Dermis blood vessel endothelial cell (primary cell): ENCODE measurements at places on chromosomes 3 and 15. TPM values are rescaled to one million over a fixed set of nuclear protein-coding genes. Genes with fewer than 3 reads are reported as not detected.

The DPPA2 gene
- total RNA-seq, result not detected in 2 replicates

The SPINK8 gene
- total RNA-seq, result not detected in 2 replicates

GRCh38 chr3:46393011-46393410, 13.9 kb downstream of the CCR5AS start:
- no peak for DNase-seq

- no peak for DNase-seq
Measured at GRCh38 chr3:129553719-129554118, 10.7 kb downstream of the H1-8 start.

GRCh38 chr3:55454611-55455010, 32.5 kb downstream of the WNT5A start:
- no peak for DNase-seq

- DNase-seq, result no peak
Measured at GRCh38 chr3:73259856-73260255, 198.4 kb downstream of the EBLN2 start.

DNA sequence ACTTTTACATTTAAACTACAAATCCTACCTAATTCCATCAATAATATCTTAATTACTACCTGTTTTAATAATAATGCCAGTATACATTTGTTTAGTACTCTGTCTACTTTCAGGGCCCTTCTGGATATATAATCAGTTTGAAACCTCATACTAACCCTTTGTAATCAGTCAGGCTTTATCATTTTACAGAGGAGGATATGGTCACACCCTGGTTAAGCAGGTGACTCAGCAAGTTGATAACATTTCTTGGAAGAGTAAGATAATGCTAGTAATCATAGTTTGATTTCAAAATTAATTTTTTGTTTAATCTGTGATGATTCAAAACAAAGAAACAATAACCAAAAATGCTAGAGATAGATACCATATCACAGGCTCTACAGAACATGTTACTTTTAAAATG, 208.2 kb upstream of the MANF start:
- no peak for DNase-seq

The SLC12A1 gene
- under 0.01 TPM in 2 replicates for total RNA-seq

- DNase-seq, result no peak
Measured at GRCh38 chr3:122795674-122796195, 866 bp downstream of the SLC49A4 start.

- no peak for DNase-seq
Measured at GRCh38 chr3:186318135-186318534, 43.9 kb downstream of the DGKG start.

GRCh38 chr3:134598763-134599545, 51.9 kb downstream of the KY start:
- no peak for DNase-seq

GRCh38 chr3:18295171-18295920, 129.8 kb downstream of the SATB1 start:
- no peak for DNase-seq

- no peak for DNase-seq
Measured at GRCh38 chr15:64791401-64791800, 16.0 kb upstream of the RBPMS2 start.

- no peak for DNase-seq
Measured at GRCh38 chr15:90701048-90701447, 16.1 kb upstream of the BLM start.

- peak; percentile 39 for DNase-seq
Measured at GRCh38 chr15:45199136-45199810, 11.5 kb upstream of the SHF start.

The IGSF11 gene
- total RNA-seq, result 0.19 TPM in 1 of 2 replicates, not detected in the other

The TTC14 gene
- total RNA-seq, result 40.0 and 66.4 TPM in 2 replicates

DNA sequence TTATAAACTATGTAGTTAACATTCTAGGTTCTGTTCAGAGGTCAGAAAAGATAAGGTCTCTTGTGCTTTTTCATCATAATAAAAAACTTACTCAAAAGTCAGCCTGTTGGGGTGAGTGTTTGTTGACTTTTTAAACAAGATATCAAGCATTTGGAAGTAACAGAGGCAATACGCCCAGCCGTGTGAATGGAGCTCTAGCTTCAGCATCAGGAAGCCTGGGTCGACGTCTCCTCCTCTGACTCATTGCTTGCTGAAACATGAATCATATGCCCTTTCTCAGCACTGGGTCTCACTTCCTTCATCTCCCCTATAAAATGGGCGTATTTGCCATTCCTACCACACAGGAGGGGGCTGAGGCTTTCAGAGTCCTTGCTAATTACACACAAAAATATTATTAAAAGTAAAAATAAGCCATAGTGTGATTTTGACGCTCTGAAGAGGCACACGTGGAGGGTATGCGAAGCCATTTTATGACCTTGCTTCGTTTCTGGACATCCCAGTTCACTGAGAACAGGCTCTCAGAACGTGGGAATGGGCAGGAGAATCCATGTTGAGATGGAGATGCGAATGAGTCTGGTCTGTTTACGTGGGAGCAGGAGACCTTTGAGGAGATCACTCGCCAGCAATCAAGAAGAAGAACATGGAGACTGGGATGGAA, 220.8 kb upstream of the TPRG1 start:
- DNase-seq, result peak; percentile 97

The NGRN gene
- total RNA-seq, result 68.1 and 92.9 TPM in 2 replicates

GRCh38 chr3:26271848-26272247, 350.7 kb upstream of the LRRC3B start:
- no peak for DNase-seq

- DNase-seq, result no peak
Measured at GRCh38 chr3:89223188-89223587, 115.8 kb downstream of the EPHA3 start.

The SELENOS gene
- total RNA-seq, result 56.2 and 82.7 TPM in 2 replicates

GRCh38 chr3:2984005-2984830, 126.0 kb downstream of the IL5RA start:
- DNase-seq, result no peak

DNA sequence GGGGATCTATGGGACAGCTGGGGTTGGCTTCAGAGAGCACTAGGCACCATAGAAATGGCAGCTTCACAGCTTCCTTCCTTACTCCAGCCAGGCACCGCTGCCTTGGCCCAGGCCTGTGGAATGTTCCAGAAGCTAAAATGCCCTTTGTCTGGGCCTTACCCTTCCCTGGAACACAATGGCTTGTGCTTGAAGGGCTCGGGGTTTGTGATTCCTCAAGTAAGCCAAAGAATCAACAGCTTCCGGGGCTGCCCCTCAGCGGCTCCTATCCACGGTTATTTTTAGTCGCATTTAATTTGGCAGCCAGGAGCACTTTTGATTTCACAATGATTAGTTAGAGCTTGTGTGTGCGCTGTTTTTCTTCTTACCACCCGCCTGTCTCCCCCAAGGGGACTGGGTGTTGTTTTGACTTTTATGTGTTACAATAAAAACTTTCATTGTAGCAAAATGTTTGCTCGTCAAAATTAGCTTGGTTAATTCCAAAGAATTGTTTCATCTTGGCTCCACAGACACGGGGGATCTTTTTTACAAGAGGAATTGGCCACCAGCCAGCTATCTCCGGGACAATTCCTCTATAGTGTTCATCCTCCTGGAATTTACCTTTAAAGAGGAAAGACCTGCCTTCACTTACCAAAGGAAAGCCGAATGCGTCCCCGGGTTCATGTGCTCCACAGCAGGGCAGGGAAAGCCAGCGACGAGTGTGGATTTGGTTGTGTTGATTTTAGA, 73.8 kb downstream of the TLE3 start:
- peak; percentile 24 for DNase-seq

- DNase-seq, result peak; percentile 66
Measured at GRCh38 chr15:66294157-66294931, 976 bp downstream of the DIS3L start.

GRCh38 chr3:138434276-138434874, at the start of gene ESYT3:
TSS of gene ESYT3 (plus strand) at chr3:138434616. CDS start at chr3:138434799, 183 bp downstream.
- peak; percentile 47 for DNase-seq

- DNase-seq, result no peak
Measured at GRCh38 chr3:71132995-71133730, 450.4 kb downstream of the FOXP1 start.

DNA sequence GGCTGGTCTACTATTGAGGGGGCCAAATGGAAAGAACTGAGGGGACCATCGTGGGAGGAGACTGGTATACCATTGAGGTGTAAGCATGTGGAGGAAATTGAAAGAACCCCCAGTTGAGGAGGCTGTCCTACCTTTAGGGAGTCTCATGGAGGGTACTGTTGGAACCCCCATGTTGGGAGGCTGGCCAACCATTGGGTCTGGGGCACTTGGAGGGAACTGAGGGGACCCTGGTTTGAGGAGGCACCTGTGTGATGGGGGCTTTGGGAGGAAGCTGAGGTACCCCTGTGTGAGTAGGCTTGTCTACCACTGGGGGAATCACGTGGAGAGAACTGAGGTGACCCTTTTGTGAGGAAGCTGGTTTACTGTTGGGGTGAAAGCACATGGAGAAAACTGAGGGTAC, 157.5 kb downstream of the FBLN2 start:
- no peak for DNase-seq

- no peak for DNase-seq
Measured at GRCh38 chr15:93070132-93070531, 18.9 kb downstream of the RGMA start.

The PARP15 gene
- total RNA-seq, result 0.17 and 0.47 TPM in 2 replicates

The TMEM212 gene
- not detected in 2 replicates for total RNA-seq

The ZNF639 gene
- total RNA-seq, result 57.4 and 61.9 TPM in 2 replicates

DNA sequence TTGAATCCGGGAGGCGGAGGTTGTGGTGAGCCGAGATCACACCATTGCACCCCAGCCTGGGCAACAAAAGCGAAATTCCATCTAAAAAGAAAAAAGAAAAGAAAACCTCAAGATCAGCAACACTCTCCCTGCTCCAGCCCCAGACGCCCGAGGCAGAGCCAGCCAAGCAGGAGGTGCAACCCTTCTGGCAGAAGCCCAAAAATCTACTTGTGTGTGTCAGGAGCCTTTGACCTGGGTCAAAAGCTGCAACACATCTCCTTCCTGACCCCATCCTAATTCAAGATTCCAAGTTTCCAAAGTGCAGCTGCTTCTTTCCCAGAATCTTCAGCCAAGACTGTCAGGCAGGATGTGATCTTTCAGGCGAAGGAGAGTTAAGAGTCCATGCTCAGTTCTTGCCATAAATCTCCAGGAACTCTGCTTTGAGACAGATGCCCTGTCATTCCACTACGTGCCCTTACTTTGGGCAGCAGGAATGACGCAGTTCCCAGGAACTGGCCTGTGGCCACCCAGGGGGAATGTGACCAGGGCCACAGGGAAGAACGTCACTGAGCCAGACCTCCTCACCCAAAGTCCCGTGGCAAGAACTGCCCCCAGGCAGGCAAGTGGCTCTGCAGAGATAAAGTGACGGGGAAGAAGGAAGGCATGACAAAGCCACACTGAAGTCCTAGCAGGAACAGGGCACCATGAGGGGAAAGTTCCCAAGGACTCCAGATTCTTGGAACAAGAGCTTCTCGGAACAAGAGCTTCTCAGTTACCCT, 39.4 kb downstream of the SH3BP5 start:
- DNase-seq, result peak; percentile 63
